Muscle of leg (tissue), 16 donors: ENCODE measurements at places on chromosomes 12 and 14. TPM values are rescaled to one million over a fixed set of nuclear protein-coding genes. Genes with fewer than 3 reads are reported as not detected.
A peak's percentile ranks its signal among the peaks of the same experiment; 100 is the strongest.

Gene PAPLN
- total RNA-seq = 0.58 TPM

DNA sequence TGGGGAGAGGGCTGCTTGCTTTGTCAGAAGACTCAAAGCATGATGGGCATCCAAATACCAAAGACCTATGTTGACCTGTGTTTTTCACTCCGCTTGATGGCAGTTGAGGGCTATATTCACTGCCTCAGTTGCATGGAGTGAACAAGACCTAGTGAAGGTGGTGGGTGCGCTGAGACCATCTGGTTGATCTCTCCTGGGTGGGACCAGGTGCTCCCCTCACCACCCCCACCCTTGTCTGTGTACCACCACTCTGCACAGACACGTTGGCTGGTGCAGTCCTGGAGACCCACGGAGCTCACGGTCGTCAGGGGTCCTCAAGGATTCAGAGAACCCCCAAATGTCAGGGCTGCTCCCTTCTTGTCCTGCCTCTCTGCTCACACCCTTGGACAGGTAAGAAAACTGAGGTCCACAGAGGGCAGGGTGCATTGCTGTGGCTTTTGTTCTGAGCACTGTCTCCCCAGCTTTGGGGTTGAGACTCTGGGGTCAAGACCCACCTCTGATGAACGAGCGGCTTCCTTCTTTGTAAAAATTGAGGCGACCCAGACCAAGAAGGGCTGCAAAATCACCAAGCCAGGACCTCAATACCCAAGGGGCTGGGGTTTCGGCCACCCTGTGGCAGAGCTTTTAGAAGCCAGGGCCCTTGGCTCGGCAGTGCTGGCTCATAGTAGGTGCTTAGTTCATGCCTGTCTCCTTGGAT lies 166.3 kb upstream of the RTL1 start:
- DNase-seq = no peak
- peaks cover 29% of the 10 kb centered on the region for H3K4me1 ChIP-seq
- H3K36me3 ChIP-seq = peaks cover 86% of the 10 kb centered on the region

Gene SELPLG
- 2.8 TPM for total RNA-seq

GRCh38 chr12:64431791-64432190 lies 20.1 kb upstream of the TBK1 start:
- no peaks in the 10 kb centered on the region for H3K4me1 ChIP-seq
- no peak overlapping the region for H3K4me3 ChIP-seq
- DNase-seq = no peak
- H3K36me3 ChIP-seq = peaks cover 54% of the 10 kb centered on the region
- H3K27ac ChIP-seq = no peak overlapping the region

Gene CACNA2D4
- 1.6 TPM for total RNA-seq

DNA sequence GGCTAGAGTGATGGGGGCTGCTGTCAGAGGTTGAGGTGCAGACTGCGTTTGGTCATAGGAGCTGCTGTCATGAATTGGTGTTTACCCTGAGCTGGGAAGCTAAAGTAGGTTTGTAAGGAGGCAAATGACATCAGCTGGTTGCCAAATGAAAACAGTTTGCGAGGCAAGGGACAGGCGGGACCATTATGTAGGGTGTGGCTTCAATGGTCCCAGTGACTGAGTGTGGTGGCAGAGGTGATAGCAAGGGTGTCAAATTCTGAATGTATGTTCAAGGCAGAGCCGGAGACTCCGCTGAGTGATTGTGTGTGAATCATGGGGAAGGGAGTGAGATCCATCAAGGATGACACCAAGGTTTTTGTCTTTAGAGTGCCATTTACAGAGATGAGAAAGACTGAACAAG lies 359.5 kb downstream of the VRK1 start:
- H3K4me1 ChIP-seq = no peaks in the 10 kb centered on the region
- DNase-seq = no peak
- no peaks in the 10 kb centered on the region for H3K36me3 ChIP-seq
- H3K27ac ChIP-seq = no peak overlapping the region

DNA sequence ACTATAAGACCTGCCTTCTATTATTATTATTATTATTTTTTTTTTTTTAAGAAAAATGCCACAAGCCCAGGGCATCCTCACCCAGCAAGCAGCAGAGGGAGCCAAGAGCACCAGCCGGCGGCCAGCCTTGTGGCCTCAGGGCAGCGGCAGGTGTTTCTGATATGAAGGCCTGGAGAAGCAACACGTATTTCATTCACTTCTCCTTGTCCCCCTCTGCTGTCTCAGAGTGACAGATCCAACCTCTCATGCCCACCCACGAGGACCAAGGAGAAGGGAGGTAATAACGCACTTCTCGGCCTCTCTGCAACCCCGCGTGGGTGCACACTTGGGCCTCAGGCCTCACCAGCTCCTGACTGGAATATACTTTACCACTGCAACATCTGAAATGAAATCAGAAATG lies 25.4 kb downstream of the CDC42BPB start:
- no peaks in the 10 kb centered on the region for H3K36me3 ChIP-seq
- H3K4me3 ChIP-seq = no peak overlapping the region
- H3K4me1 ChIP-seq = peaks cover 2% of the 10 kb centered on the region
- no peak overlapping the region for H3K27ac ChIP-seq

Gene BBOF1
- 7.8 TPM for total RNA-seq

Gene CYP46A1
- 2.3 TPM for total RNA-seq

GRCh38 chr14:51650716-51651387 lies 858 bp upstream of the FRMD6 start:
- H3K27ac ChIP-seq = peak overlapping the region; percentile 92
- no peaks in the 10 kb centered on the region for H3K27me3 ChIP-seq
- DNase-seq = peak; percentile 53
- H3K4me1 ChIP-seq = peaks cover 8% of the 10 kb centered on the region
- no peaks in the 10 kb centered on the region for H3K36me3 ChIP-seq
- H3K4me3 ChIP-seq = peak overlapping the region; percentile 64

Gene CSRP2
- 40.8 TPM for total RNA-seq

- peaks cover 25% of the 10 kb centered on the region for H3K27me3 ChIP-seq
- DNase-seq = peak; percentile 61
- H3K4me3 ChIP-seq = peak overlapping the region; percentile 42
- no peak overlapping the region for H3K27ac ChIP-seq
Observed at GRCh38 chr14:53963320-53964227, 6.9 kb upstream of the BMP4 start.

DNA sequence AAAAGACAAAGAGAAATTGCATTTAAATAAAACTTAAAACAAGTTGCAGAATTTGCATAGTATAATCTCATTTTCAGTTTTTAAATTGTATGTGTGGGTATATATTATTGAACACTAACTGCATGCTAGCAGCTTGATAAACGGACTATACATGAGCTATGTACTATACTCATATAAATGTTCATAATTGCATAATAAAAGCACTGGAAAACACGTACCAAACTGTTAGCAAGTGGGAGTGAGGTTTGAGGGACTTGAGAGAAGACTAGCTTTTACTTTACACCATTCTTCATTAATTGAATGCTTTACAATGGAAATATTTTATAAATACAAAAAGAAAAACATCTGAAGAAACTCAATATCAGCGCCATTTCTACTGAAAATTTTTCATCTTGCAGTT lies 32.2 kb upstream of the MDM1 start:
- H3K4me3 ChIP-seq = no peak overlapping the region
- peaks cover 12% of the 10 kb centered on the region for H3K4me1 ChIP-seq
- no peaks in the 10 kb centered on the region for H3K27me3 ChIP-seq
- DNase-seq = no peak
